ENCODE measurements at places on chromosomes 16 and 17.

DNA sequence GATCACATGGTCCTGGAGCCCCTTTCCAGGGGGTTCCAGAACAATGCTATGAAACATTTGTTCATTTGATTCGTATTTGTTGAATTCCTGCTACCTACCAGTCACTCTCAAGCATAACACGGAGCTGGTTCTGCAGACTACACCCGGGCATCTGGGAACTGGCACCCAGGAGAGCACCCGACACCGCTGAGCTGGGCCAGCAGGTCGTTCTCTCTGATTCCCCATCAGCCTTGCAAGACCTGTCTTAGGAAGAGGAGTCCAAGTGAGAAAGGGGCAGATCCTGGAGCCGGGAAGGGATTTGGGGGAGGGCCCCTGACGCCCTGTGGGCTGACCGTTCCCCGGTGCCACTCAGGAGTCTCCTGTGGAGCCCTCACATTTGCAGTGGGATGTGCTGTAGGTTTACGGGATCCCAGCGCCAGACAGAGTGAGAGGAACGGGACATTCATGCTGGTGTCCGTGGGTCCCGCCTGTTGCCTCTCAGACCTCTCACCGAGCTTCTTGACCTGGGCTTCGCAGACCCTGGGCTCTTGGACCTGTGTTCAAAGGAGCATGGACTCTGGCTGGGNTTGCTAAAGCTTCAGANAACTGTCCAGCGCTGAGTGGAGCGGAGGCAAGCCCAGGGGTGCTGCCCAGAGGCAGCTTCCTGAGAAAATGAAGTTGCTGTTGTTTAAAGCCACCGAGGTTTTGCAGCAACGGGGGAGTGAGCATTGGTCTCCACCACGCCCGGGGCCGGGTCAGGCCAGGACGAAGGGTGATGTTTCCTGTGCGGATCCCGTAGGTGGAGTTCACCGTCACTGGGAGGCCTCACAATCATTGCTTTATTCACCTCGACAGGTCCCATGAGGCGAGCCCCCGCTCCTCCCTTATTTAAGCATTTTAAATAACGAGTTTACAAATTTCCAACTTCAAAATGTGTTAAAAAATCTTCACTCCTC lies 49.2 kb downstream of the METRNL start:
- DNase-seq, result no peak

GRCh38 chr16:11992586-11993524 lies 16.3 kb downstream of the SNX29 start:
- no peak for DNase-seq

GRCh38 chr17:69461951-69462369 lies 47.5 kb downstream of the MAP2K6 start:
- no peak for DNase-seq

DNA sequence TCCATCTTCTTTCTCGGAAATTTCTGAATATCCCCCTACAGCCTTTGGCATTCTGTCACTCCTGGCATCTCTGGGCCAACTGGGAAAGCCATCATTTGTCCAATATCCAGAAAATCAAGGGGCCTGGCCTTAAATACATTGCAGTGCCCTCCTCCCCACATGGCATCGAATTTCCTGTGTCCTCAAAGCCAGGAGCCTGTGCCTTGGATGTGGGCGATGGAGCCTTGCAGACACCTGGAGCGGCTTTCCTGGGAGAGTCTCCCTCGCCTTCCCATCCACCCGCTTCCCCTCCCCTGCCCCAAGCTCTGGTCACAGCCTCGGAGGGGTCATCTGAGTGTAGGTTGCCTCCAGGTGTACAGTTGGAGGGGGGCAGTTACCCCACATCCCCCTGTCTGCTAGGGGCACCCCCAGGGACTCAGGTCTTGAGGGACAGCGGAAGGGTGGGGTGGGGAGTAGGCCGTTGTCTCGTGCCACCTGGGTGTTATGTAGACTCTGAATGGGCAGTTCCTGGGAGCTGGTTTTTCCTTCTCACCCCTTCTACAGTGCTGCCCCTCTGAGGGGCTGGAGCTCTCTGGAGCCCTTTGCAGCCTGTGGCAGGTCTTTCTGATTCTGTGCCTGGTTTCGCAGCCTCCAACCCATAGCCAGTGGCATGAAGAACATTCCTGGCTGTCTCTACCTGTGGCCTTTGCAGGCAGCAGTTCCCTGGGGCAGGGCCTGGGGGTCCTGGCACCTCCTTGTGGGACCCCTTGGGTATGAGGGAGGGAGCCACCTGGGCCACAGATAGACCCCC lies 239.8 kb downstream of the SEC14L1 start:
- DNase-seq, result no peak

DNA sequence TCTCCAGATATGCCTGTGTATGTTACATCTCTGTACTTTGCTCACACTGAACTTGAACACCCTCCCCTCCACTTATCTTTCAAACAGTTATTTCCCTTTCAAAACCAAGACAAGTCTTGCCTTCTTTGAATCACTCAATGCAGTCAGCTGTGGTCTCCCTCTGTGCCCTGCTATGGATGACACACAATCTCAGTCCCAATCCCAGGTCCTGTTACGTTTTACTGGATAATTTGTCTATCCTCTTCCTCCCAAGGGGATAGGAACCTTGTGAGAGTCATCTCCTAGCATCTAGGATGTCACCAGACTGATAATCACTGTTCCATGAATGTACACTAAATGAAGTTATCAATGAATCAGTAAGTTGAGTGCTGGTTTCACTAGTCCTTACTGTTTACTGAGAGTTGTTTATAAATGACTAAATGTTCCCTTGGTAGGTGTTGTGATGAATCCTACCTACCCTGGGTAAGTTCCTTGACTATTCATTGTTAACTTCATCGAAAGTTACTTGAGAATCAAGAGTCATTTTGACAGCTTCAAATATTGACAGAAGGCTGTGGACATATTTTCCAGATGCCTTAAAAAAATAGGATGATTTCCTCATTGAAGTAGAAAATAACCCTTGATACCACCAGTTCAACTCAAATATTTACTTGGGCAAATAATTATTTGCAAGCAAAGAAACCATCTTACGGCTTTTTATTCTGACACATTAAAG lies 244.9 kb downstream of the PRKCA start:
- DNase-seq, result no peak

DNA sequence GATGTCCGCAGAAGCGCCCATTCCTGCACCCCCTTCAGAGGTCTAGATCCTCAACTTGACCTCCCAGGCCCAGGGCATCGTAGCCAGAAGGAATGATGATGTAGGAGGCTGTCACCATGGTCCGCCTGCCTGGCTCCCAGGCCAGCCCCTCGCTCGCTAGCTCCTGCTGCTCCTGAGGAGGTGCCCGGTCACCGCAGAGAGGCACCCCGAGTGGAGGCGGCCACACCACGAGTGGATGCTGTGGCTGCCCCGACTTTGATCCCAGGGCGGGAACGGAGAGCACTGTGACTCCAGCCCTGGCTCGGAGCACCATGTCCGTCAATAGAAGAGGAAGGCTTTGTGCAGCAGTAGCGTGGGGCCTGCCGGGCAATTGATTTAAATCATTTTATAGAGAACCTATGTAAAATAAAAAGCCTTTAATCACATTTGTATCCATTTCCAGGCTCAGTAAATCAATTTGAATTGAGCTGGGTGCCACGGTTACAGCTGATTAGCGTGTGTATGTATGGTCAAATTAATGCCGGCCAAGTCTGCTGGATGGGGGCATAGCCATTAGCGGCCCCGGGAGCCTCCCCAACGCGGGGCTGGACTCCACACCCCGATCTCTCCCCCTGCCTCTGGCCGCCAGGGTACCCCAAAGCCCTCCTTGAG lies 122.6 kb upstream of the GSE1 start:
- DNase-seq, result no peak

GRCh38 chr17:21082001-21082436 lies 39.2 kb upstream of the USP22 start:
- DNase-seq, result no peak

DNA sequence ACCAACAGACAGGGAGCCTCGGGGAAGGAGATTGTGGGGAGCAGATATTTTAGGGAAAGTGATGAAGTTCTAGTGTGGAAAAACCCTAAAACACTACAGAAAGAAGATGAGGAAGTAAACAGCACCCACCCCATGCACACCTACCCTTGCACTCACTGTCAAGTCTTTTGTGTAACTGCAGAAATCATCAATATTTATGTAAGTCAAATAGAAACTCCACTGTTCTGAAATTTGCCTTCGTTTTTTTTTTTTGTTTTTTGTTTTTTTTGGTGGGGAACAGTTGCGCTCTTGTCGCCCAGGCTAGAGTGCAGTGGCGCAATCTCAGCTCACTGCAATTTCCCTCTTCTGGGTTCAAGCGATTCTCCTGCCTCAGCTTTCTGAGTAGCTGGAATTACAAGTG lies 273.4 kb downstream of the CPPED1 start:
- DNase-seq, result no peak

DNA sequence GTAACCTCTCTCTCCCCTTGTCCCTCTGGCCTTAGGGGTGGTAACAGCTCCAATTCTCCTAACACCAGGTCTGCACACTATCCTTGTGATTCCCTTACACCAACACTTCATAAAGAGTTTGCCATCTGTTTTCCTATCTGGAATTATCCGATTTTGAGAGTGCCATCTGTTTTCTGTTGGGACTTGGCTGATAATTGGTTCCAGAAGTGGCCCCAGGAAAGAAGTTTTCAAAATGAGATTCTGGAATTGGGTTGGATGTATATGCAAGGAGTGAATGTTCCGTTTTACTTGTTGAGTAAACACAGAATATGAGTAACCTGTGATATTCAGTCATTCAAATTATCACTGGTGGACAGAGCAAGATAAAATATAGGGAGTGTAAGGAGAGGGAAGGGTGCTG lies 134.1 kb upstream of the HS3ST3A1 start:
- DNase-seq, result no peak

DNA sequence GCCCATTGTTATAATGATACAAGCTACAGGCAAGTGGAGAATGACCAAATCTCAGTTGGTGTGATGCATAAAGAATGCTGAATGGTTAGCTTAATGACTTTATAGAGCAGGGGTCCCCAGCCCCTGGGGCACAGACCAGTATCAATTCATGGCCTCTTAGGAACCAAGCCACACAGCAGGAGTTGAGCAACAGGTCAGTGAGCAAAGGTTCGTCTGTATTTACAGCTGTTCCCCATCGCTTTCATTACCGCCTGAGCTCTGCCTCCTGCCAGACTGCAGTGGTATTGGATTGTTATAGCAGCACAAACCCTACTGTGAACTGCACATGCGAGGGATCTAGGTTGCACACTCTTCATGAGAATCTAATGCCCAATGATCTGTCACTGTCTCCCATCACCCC lies 114.0 kb upstream of the ZFHX3 start:
- DNase-seq, result no peak

DNA sequence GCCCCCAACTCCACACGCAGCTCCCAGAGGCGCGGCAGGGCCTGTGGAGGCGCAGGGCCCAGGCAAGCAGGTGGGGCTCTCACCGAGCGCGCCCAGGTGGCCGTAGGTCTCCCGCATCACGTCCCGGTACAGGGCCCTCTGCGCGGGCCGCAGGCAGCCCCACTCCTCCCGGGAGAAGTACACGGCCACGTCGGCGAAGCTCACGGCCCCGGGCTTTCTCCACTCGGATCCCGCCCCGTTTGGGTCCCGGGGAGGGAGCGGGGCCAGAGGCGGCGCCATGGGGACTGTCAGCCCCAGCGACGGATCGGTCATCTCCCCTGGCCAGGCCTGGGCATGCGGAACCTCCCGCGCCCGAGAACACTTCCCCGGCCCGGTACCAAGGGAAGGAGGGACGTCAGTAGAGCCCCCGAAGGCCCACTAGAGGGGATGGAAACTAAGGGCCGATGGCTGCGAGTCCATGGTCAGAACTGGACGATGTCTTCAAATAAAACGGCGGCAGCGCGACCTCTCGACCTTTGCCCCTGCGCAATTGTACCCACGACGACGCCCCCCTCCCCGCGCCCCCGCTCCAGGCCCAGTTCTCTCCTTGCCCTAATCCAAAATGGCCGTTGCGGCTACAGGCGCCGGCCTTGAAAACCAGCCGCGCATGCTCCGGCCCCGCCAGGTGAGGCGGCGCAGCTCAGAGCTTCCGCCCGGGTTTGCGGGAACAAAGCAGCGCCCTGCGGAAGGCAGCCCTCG lies at the start of gene ZNF747:
Gene ZNF747 (minus strand): TSS at position 491 of the 738 bp plus-strand sequence. CDS start 179 bp downstream, at position 312.
- DNase-seq, result peak; percentile 98

GRCh38 chr17:30352240-30352814 lies 18.5 kb upstream of the TMIGD1 start:
- DNase-seq, result no peak

DNA sequence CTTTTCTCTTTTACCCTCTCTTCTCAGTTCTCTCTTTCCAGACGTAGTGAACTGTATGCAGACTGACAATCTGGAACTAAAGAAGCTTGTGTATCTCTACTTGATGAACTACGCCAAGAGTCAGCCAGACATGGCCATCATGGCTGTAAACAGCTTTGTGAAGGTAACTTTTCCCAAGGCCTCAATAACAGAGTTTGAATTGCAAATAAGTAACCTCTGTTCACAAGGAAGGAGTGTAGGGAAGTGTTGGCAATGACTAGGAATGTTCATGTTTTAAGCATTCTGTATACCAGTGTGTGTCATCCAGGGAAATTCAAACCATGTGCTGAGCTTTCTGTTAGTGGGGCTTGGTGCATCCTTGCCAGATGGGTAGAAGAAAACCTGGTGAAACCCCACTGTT lies 18.6 kb downstream of the AP2B1 start:
- DNase-seq, result no peak

- no peak for DNase-seq
Measured at GRCh38 chr17:67656494-67657203, 61.1 kb upstream of the NOL11 start.

GRCh38 chr17:73667181-73667959 lies 23.1 kb upstream of the SDK2 start:
- peak; percentile 78 for DNase-seq

DNA sequence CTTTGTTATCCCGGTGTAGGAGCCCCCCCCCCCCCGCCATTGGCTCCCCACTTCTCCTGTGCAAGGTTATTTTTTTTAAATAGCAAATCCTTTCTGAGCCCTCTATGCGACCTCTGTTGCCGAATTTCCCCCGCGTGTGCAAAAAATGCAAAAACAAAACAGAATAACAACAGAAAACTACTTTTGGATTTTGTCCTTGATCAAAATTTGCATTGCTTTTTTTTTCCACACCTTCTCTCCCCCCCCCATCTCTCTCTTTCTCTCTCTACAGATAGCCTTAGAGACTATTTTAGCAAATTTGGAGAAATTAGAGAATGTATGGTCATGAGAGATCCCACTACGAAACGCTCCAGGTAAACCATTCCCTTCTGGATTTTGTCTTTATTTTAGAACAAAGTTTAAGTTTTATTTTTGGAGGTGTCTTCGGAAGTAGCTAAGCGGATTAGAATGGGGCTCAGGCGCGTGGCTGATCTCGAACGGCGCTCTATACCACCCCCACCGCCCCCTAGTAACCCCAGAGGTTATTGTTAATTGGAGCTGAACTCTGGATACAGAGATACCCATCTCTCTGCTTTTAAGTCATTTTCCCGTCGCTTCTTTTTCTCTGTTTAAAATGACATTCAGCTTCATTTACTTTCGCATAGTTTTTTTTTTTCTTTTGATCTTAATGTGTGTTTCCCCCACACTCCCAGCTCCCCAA lies 1.0 kb downstream of the MSI2 start:
- peak; percentile 71 for DNase-seq

All from activated CD4-positive, alpha-beta T cell treated with anti-CD3 and anti-CD28 coated beads, Interleukin-2, amount 10 ng/mL, durations not matched to agents 24 days and 14 days (primary cell).